ENCODE measurements at places on chromosomes 7 and 10.

- DNase-seq: no peak
Observed at GRCh38 chr7:93923942-93924341, 2.4 kb downstream of the GNG11 start.

- no peak for DNase-seq
Observed at GRCh38 chr7:92740700-92741126, 95.7 kb downstream of the CDK6 start.

DNA sequence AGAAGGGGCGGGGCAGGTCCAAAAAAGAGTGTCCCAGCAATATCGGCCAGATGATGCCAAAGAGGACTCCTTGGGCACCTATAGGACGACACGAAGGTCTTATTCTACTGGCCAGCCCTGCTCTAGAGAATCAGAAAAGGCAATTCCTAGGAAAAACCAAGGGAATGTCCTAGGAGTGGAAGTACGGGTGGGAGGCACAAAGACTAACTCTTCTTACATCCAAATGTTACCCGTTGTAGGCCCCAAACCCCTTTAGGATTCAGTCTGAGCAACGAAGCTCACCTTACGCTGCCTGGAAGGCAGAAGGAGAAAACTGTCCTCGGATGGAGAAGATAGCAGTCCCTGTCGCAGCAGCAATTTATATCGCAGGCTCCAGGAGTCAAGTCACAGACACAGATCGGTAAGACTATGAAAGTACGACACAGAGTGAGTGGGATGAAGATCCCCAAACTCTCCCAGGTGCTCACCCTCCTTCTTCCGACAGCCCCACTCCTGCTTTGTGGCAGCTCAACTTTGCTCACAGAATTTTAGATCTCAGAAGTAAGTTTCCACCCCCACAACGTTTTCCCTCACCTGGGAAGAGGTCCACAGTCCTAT, 558 bp downstream of the TCTN3 start:
- DNase-seq: no peak

GRCh38 chr10:59865101-59865500, 41.3 kb downstream of the CCDC6 start:
- DNase-seq: no peak

- no peak for DNase-seq
Observed at GRCh38 chr10:98168147-98168546, 33.7 kb downstream of the R3HCC1L start.

GRCh38 chr10:6877336-6877721, 297.3 kb upstream of the PRKCQ start:
- no peak for DNase-seq

GRCh38 chr7:80634505-80634904, 3.9 kb upstream of the CD36 start:
- no peak for DNase-seq

- DNase-seq: no peak
Observed at GRCh38 chr7:27083646-27084045, 12.2 kb downstream of the HOXA1 start.

DNA sequence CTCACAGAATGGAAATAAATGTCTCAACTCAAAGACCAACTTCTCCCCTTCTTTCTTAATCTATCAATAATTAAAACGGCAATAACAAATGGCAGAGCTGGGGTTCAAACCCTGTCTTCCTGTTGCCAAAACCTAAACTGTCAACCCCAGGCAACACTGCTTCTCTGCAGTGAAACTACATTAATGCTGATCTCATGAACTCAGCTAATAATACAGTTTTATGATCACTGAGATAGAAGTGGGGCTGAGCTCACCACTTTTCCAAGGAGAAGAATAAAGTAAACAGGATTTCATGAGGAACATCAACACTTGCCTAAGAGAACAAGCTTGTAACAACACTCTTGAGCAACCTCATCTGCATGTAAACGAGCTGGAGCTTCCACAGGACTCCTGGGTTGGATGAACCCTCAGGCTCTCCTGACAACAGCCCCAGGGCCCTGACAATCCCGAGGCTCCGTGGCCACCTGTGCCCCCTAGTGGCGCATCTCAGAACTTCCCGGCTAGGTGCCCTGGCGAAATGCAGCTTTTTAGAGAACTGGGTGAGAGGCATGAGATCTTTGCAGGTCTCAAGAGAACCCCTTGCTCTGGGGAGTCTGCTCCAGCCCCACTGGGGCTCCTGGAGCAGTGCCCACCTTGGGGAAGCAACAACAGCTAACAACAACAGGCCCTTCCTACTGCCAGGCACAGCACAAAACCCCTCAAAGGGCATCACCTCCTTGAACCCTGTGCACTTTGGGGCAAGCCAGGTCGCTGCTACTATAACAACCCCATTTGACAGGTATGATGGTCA, 169.3 kb downstream of the SH3PXD2A start:
- peak; percentile 64 for DNase-seq

- no peak for DNase-seq
Observed at GRCh38 chr7:132394283-132395198, 181.7 kb downstream of the PLXNA4 start.

- no peak for DNase-seq
Observed at GRCh38 chr10:97805096-97805884, 33.5 kb upstream of the SFRP5 start.

DNA sequence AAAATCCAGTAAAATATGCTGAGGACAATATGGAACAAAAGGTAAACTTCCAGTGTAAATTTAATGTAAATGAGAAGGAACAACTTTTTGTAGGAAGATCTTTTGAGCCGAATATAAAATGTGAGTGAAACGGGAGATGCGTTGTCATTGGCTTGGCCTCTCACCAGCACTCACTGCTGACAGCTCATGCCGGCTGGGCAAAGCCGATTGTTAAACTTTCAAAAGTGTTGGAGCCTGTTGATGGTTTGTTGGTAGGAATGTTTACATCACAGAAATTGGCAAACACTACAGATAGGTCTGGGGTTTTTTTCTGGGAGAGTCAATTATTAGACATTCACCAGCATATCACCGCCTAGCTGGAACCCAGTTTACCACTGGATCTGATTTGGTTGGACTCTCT, 6.1 kb downstream of the PSTK start:
- no peak for DNase-seq

DNA sequence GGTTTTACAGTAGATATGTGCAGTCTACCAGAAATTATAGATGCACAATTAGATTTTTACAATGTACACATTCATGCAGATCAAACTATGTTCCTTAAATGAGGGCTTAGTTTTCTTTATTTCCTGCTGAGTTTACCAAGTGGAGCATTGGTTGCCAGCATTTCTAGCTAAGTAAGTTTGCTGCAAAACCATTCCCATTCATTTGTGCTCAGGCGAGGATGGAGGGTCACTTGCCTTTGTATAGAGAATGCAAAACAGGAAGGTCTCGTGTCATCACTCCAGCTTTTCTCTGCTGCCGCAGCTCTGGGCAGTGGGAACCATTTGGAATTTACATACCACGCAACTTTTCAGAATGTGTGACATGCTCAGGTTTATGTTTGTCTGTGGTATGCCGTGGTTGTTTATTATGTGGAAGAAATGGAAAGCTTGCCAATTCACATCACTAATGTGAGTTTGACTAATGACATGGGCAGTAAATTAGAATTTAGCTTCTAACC, 198.6 kb downstream of the TRIL start:
- no peak for DNase-seq

- no peak for DNase-seq
Observed at GRCh38 chr7:87106974-87107612, 45.2 kb upstream of the DMTF1 start.

DNA sequence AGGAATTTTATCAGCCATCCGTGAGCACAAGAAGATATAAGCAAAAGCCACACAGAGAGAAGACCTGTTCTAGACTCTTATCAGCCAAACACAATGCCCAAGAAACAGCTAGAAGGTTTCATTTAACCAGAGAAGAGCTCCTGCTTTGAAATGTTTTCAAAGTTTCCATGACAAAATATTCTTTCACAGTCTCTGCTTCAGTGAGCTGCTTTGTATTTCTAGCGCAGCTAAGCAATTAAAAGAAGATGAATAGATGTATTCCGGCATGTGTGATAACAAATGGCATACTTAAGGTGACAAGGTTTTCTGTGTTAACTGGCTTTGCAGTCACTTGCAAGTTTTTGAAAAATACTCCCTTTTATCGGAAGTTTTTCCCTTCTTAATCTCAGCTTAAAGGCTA, 78.9 kb upstream of the NXPH1 start:
- DNase-seq: no peak

GRCh38 chr7:12687718-12688171, 312 bp downstream of the ARL4A start:
- DNase-seq: no peak

DNA sequence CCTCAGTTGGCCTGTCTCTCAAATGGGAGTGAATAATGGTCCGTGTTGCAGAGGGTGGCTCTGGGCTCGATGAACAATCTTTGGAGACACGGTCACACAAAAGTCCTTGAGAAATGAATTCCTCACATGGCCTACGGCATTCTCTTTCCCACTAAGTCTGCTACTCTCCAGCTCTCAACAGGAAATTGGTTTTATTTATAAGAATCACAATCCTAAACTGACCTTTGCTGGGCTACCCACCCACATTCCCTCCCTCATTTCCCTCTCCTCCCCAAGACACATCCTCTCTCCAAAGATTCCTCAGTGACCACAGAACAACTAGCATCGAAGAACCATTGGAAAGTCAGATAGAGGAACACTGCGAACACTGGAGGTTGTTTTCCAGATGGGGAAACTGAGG, 4.7 kb downstream of the AFAP1L2 start:
- DNase-seq: no peak

DNA sequence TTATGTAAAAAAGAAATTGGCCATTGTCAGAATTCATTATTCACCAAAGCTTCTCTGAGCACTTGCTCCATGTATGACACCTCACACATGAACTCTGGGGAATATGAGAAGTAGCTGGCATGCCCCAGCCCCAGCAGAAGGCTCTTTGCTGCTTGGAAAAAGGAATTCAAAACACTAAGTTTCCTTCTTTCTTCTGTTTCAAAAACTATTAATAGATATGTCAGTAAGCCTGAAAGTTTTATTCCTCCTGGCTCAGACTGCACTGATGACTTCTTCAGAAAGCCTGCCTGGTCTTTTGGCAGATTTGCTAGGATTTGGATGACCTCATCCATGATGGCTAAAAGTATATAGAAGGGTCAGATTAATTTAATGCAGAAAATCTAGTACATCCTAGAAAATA, 511.0 kb downstream of the GFRA1 start:
- no peak for DNase-seq

GRCh38 chr10:19588608-19589007, 227.6 kb upstream of the PLXDC2 start:
- no peak for DNase-seq

GRCh38 chr7:151139071-151139790, 28.3 kb downstream of the GBX1 start:
- no peak for DNase-seq

GRCh38 chr10:71790749-71791440, 17.6 kb upstream of the VSIR start:
- no peak for DNase-seq

DNA sequence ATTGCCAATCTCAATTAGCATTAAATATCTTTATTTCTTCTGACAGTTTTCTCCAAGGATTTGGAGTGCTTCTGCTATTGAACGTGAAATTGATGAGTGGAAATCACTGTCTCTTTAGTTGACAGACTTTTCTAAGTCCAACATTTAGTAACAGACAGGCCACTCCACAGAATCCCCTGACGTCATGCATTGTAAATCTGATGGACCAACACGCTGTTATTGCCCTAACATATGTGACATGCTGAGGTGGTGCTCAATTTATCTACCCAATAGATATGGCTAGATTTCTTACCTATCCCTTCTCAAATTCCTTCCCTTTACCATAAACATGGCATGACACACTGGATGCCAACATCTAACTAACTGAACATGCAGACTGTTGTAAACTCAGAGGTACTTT, 240.6 kb upstream of the DGKB start:
- no peak for DNase-seq

DNA sequence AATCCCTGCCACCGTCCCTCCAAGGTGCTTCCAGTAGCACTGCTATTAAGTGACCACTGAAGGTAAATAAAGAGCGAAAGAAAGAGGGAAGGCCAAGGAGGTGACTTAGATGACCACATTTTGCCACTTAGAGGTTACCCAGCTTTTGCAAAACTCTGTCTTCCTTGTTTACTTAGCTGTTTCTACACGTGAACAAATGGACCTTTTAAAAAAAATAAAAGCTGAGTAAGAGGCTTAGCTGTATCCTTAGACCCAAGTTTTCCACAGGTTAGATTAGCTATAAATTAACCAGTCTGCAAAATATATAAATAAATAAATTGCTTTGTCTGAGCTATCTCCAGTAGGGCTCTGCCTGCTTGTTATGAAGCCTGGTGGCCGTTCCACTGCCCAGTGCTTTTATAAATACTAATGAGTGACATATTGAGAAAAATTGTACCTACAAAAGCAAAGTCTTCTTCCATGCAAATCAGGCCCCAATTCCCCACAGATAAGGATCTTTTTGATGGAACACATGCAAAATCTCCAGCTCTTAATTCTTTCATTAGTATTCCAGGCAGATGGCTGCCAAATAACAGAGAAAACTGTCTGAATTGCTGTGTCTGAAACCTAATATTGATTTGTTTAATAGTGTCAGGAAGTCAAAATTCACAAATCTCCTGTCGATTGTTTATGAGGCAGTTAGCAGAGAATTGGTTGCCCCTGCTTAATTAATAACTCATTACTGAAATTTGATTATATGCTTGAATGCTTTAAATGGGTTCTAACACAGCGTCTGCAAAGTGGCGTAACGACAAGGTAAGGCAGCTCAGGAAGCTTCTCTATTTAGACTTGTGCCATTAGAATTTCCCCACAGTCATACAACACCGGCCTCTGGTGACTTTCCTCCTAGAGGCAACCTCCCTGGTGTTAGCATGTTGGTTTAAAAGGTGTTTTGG, 176.7 kb downstream of the EMX2 start:
- no peak for DNase-seq

- DNase-seq: no peak
Observed at GRCh38 chr7:78530351-78530750, 731.8 kb downstream of the PHTF2 start.

DNA sequence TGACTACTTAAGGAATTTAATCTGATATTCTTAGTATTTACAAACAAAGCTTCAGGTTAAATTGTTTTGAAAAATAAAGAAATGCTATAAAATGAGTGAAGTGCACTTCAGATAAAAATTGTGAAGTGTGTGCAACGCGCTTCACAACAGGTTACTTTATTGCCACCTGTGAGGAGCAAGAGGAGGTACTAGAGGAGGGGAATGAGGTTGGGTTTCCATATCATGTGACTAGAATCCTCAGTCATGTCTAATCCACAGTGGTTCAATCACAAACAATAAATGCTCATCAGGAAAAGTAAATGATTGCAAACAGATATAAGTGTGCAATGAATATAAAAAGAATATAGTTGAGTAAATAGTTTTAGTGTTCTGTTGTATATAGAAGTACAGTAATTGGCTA, 34.5 kb upstream of the CD36 start:
- no peak for DNase-seq

DNA sequence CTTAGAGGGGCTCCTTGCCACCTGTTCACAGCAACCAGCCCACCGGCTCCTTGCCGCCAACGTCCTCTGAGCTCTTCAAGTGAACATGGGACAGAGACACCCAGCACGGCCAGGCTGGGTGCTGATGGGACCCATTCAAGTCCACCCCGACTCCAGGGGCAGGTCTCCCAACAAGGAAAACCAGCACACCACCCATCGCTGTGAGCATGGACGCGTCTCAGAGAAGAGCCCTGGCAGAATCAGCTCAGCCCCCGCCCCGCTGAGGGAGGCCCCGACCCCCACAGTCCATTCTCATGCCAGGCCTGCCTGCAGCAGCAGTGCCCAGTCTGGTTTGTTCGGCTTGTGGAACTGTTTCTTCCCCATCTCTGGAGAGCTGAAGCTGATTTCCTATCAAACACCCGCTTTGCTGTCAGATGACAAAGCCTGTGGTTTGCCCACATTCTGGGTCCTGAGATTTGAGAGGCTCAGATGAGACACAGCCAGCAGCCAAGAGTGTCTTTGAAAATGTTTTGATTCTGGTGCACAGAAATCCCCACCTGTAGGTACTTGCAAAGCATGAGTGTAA, 216.6 kb downstream of the ZMYND11 start:
- DNase-seq: no peak
